Activated CD4-positive, CD25-positive, alpha-beta regulatory T cell (primary cell): ENCODE measurements at places on chromosomes 1 and 21.

DNA sequence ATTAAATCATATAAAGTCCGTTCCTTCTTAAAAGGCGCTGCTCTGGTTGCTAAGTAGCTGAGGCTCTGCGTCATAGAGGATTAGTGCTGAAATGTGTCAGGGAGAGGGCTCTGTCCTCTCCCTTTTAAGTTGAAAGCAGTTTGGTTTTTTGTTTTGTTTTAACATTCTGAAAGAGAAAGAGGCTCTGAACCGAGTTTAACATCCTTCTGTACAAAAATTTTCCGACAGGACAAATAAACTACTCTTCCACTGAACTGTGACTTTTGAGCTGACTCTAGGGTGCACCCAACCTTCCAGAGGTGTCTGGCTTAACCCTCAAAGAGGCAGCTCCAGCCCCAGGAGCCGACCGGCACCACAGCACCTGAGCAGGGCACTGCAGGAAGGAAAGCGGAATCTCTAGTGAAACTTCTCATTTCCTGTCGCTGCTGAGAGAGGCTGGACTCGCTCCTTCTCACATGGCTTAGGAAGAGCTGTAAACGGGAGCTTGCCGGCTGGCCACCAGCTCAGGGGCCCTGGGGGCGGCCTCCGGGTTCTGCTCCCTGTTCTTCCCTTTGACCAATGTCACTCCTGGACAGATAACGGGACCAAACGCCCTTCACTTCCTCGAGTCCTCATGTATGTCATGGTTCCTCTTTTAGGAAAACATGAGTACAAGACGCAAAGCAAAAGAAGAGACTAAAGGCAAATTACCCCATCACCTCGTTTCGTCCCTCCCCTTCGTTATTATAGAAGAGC, 1.2 kb downstream of the VAV3 start:
- DNase-seq, result peak; percentile 9

DNA sequence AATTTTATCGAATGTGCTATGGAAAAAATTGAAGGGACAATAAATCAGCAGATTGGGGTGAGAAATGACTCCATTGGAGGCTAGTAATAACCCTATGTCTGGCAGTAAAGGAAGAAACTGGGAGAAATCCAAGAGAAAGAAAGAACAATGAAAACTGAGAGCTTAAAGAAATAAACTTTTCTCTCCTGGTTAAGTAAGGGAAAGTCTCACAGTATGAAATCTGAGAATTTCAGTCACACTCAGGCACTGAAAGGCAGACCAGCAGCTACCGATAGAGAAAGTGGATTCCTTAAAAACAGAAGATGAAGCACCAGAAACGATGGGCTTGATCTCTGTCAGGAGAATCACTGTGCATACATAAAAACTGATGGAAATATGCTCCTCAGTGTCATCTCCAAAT, 404.2 kb downstream of the PLPP3 start:
- DNase-seq, result no peak

DNA sequence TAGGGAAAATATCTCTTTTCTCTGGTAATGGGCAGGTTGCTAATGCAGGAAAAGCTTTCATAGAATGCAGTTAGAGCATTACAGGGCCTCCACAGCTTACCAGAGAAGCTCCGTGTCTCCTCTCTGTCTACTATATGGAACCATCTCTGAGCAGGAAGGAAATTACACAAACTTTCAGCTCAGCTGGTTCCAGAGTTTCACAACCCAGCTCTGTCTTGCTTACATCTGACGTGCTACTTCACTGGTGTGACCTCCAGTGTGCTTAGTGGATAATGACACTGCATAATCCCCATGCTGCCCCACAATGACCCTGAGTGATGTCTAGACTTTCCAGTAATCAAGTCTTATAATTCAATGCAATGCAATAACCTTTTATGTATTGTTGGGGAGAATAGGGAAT, 4.3 kb upstream of the FGGY start:
- DNase-seq, result no peak

DNA sequence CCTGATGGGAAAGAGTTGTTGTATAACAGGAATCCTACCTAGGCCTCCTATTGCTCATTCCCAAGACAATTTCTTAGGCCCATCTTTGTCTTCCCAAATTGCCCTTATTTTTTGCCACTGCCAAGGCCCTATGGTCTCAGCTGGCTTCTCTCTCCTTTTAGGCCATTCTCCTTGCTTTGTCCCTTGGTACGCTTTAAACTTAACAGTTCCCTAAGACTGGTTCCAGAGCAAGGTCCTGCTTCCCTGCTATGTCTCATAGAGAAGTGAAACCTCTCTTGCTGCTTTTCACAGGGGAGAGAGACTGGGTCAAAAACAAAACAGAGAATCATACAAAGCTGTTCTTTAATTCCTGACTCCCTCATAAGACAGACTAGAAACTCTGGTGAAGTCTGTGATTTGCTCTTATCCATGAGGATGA, 77.1 kb downstream of the XCL2 start:
- no peak for DNase-seq

DNA sequence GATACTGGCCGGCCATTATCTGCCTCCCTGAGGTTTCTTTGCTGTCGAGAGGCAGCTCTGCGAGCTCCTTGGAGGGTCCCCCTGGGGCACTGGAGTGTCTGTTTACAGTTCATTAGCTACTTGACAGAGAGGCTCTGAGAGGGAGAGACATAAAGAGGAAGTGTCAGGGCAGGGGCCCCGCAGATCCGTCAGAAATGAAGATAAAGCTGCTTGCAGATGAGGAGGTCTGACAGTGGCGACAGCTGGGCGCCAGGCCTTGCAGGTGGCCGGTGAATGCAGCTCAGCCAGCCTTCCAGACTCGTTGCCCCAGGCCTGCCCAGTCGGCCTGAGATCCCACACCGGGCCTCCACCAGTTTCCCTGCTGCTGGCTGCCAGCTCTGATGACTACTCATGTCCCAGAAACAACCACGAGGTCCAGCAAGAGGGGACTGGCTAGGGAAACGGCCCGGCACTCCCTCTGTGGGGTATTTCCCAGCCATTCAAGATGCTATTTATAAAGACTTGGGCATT, 84.7 kb downstream of the DISP3 start:
- DNase-seq, result no peak

DNA sequence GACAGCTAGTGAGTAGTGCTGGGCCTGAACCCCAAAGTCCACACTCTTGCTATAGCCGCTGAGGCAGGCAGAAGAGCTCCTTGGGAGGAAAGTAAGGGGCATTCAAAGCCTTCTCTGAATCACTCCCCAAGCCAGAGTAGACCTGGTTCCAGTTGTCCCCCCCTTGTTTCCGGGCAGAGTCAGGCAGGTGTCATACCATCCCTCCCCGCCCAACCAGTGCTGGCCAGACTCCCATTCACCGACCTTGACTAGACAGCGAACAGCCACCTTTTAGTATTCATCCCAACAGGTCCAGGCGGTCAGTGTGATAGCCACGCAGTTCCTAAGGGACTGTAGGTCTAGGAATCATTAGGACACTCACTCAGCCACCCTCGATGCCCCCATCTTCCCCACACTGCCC, 11.8 kb downstream of the CHRNB2 start:
- no peak for DNase-seq

GRCh38 chr1:48536477-48536876, 64.5 kb upstream of the SPATA6 start:
- DNase-seq, result no peak

DNA sequence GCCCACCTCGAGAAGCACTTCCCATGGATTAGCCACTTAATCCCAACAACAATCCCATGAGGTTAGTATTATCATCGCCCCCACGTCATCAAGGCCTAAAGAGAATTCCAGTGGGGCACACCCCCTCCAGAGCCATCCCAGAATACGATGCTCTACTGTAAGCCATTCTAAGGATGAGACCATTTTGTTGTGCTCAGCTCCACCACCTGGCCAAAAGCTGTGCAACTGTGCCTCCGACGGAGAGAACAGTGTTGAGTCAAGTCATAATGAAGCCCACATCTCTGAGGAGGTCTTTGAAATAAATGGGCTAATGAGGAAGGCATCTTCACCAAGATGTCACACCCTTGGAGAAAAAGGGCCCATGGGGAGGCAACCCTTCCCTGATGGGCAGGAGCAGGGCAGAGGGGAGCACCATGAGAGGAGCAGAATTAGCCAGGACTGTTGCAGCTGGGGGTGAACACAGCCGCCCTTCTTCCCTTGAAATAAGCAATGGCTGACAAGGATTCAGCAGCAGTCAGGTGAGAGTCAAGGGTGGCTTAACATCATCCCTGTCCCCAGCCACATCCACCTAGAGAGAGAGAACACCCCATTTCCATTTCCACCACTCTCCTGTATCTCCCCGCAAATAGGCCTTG, 14.6 kb downstream of the SYF2 start:
- DNase-seq, result no peak

GRCh38 chr1:226549937-226550671, 1.5 kb downstream of the STUM start:
- no peak for DNase-seq

GRCh38 chr1:155207806-155208540, at the start of gene THBS3:
TSS of gene THBS3 (minus strand) at chr1:155207897. CDS start at chr1:155207876, 21 bp downstream.
- no peak for DNase-seq

- no peak for DNase-seq
These were observed 13.1 kb downstream of the SDCCAG8 start for GRCh38 chr1:243268751-243269460.

GRCh38 chr1:155473151-155473821, 89.3 kb downstream of the ASH1L start:
- no peak for DNase-seq

- no peak for DNase-seq
These were observed 112.9 kb downstream of the ZBTB18 start for GRCh38 chr1:244163861-244164510.

GRCh38 chr1:35640380-35641232, 720 bp downstream of the PSMB2 start:
- no peak for DNase-seq

DNA sequence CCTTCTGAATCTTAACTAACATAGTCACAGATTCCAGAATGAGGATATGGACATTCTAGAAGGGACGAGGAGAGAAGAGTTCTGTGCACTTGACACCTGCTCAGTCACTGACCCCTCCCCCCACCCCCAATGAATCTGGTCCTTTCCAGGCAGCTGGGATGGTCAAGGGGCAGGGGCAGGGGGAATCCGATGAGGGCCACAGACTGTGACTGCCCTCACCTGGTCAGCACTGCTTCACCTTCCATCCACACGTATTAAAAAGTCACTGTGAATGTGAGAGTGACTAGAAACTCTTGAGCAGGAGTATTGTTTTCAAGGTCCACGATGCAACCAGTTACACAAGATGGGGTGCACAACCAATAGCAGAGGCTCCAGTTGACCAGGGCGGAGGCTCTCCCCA, 9.5 kb upstream of the PRAMEF12 start:
- no peak for DNase-seq

DNA sequence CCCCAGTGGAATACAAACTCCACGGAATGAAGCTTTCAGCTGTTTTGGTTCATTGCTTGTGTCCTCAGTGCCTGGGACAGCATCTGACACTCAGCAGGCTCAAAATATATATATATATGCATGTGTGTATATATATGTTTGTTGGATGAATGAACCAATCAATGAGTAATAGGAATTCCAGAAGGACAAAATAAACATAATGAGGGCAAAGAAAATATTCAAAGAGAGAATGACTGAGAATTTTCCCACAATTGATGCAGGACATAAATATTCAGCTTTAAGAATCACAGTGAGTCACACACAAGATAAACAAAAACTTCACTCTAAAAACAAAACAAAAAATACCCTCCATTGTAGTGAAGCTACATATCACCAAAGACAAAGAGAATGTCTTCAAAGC, 64.0 kb downstream of the CHD5 start:
- DNase-seq, result no peak

DNA sequence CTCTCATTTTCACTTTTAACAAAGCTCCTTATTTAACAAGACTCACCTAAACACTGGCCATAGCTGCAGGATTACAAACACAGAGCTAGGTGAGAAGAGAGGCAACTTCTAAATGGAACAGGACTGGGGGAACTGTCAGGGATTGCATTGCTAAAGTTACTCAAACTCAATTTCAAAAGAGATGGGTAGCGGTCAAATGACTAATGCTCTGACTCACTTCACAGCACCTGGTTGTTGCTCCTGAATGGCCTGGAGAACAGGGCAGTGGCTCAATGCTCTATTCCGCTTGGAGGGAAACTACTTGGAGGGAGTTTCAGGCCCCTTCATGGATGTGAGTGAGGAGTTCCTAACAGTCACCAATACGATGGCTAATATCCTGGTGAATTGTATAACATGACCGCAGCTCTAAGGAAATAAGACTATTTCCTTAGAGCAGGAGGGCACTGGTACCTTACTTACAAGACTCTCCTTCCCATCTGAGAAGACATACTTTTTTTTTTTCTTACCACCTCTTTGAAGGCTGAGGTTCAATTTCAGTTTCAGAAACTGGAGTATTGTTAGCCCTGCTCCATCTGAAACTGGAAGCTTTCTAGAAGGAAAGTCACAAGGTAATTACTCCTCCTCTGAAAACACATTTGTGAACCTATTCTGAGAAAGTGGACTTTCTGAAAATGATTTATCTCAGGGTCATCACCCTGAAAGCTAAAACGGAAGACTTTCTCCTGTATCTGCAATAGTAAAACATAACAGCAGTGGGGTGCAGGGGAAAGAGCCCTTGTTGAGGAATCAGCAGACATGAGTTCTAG, 9.5 kb downstream of the DPT start:
- no peak for DNase-seq

GRCh38 chr1:119611701-119612113, 36.4 kb downstream of the ZNF697 start:
- DNase-seq, result no peak

DNA sequence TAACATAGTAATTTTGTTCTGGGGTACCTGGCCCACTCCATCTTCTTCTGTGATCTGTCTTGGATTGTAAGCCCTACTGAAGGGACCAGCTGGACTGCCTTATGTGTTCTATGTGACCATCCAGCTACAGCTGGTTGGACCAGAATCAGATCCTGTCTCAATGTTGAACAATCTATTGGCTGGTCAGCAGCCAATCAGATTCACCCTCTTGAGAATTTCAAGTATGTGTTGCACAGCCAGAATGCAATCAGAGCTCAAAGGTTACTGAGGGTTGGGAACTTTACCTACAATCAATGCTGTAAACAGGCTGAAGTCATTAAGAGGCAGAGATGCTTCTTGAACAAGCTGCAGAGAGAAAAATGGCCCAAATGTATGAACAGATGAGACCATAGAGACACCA, 61.9 kb downstream of the KCNC4 start:
- no peak for DNase-seq

GRCh38 chr1:210828996-210829596, 304.9 kb downstream of the KCNH1 start:
- DNase-seq, result no peak

- no peak for DNase-seq
These were observed 3.8 kb upstream of the S100B start for GRCh38 chr21:46608672-46609111.

DNA sequence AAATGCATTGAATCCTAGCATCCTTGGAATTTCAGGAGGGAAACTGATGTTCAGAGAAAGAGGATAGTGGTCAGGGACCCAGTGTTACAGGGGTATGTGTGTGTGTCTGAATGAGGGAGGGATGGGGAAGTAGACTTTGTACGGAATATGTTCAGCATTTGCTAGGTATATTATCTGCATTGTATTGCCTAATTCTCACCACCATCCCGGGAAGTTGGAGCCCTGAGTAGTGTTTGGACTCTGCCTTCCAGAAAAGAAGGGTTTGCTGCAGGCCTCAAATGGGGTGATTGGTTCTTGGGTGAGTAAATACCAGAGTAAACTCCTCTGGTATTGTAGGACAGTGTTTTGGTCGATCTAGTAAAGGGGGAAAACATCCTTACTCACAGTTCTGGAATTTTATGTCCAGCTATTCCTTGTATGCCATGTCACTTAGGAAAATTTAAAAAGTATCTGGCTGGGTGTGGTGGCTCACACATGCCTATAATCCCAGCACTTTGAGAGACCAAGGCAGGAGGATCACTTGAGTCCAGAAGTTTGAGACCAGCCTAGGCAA, 7.1 kb upstream of the ZNF496 start:
- DNase-seq, result no peak
